Activated naive CD8-positive, alpha-beta T cell treated with anti-CD3 and anti-CD28 coated beads, Interleukin-2, amount 10 ng/mL, durations not matched to agents 7 days and 5 days (primary cell): ENCODE measurements at places on chromosomes 4 and X. TPM values are rescaled to one million over a fixed set of nuclear protein-coding genes. Genes with fewer than 3 reads are reported as not detected.

- no peak for DNase-seq
- H3K27ac ChIP-seq, result no peak overlapping the region
- H3K36me3 ChIP-seq, result no peaks in the 10 kb centered on the region
- H3K4me1 ChIP-seq, result no peaks in the 10 kb centered on the region
- peaks cover 5% of the 10 kb centered on the region for H3K27me3 ChIP-seq
- no peak overlapping the region for H3K4me3 ChIP-seq
Observed at GRCh38 chr4:99102634-99103033, 14.0 kb upstream of the ADH5 start.

GRCh38 chrX:34901761-34902160 is 40.8 kb upstream of the FAM47B start:
- H3K4me3 ChIP-seq, result no peak overlapping the region
- H3K27me3 ChIP-seq, result no peaks in the 10 kb centered on the region
- no peak for DNase-seq
- H3K27ac ChIP-seq, result no peak overlapping the region

DNA sequence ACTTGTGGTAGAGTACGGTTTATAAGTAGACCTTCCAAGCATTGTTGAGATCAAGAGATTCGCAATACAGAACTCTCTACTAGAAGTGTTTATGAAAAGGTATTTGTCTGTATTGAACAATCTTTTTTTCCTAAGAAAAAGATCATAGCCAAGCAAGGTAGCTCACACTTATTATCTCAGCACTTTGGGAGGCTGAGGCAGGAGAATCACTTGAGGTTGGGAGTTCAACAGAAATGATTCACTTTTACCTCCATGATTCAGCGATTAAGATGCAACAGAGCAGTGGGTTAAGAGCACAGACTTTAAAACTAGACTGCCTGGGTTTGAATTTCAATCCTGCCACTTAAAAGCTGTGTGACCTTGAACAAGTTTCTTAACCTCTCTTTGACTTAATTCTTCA is 74.3 kb downstream of the TMEM156 start:
- H3K36me3 ChIP-seq, result peaks cover 9% of the 10 kb centered on the region
- H3K27me3 ChIP-seq, result peaks cover 3% of the 10 kb centered on the region
- no peak overlapping the region for H3K27ac ChIP-seq
- H3K4me1 ChIP-seq, result peaks cover 14% of the 10 kb centered on the region

- H3K27ac ChIP-seq, result no peak overlapping the region
- H3K36me3 ChIP-seq, result no peaks in the 10 kb centered on the region
- no peak overlapping the region for H3K4me3 ChIP-seq
- no peaks in the 10 kb centered on the region for H3K27me3 ChIP-seq
- H3K4me1 ChIP-seq, result no peaks in the 10 kb centered on the region
Observed at GRCh38 chr4:111618908-111619307, 526.3 kb upstream of the FAM241A start.

GRCh38 chrX:24955372-24955930 is 60.3 kb downstream of the ARX start:
- H3K36me3 ChIP-seq, result peaks cover 2% of the 10 kb centered on the region
- H3K4me1 ChIP-seq, result peaks cover 2% of the 10 kb centered on the region
- no peak overlapping the region for H3K4me3 ChIP-seq
- no peak for DNase-seq
- no peaks in the 10 kb centered on the region for H3K27me3 ChIP-seq

DNA sequence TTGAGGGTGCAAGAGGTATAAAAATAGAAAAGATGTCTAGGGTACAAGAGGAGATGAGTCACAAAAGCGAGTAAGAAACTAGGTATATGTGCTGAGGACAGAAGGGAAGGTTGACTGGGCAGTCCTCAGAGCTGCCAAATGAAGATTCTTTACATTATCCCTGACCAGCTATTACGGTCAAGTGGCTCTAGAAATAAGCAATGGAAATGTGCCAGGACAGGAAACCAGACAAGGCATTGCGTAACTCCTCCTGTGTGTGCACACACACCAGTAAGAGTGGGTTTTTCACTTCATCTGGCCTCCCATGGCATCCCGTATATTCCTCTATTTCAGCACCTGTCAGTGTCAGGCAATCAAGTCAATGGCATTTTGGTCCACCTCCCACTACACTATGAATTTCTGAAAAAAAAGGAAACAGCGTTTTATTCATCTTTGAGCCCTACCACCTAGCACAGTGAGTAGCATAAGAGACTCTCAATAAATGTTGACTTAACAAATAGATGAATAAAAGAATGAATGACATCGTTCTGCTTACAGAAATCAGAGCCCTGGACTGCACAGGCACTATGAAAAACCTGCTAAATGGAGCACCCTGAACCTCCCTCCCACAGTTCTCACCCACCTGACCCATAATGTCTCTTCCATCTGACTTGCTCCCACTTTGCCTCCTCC is 62.6 kb upstream of the KLF3 start:
- peaks cover 3% of the 10 kb centered on the region for H3K36me3 ChIP-seq
- H3K4me1 ChIP-seq, result peaks cover 23% of the 10 kb centered on the region
- no peak for DNase-seq
- H3K4me3 ChIP-seq, result no peak overlapping the region
- H3K27ac ChIP-seq, result no peak overlapping the region

DNA sequence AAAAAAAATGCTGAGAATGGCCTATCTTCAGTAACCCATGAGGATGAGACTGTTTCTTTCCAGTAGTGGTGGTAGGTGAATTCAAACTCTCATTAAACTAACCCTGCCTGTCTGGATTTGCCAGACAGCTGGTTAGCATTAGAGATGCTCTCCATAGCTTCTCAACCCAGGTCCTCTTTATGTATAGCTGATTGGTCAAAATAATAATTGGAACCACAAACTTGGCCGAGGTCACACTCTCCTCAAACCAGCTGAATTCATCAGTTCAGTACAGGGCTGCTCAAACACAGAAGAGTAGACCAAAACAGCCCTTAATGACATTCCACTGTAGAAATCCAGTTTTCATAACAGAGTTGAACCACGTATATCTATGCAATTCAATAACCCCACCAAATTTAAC is 85.3 kb downstream of the HCCS start:
- H3K36me3 ChIP-seq, result no peaks in the 10 kb centered on the region
- no peaks in the 10 kb centered on the region for H3K27me3 ChIP-seq
- no peak for DNase-seq
- H3K27ac ChIP-seq, result no peak overlapping the region

DNA sequence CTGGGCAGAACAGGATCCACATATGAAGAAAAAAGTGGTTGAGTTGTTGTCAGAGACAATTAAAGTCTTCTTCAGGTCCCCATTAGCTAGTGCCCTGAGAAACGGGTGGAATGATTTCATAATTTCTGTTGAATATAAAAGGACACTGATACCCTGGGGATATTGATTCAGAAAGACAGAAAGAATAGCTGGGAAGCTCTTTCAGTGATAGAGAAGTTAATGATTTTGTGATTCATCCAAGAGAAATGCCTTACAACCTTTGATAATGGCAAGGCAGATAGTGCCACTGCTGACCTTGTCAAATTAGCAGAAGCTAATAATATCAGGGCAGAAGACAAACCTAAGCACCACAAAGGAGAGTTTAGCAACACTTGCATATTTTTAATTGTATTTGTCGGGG is 37.9 kb downstream of the UNC5C start:
- DNase-seq, result no peak

GRCh38 chr4:10050261-10050661 is 29.0 kb upstream of the SLC2A9 start:
- H3K4me3 ChIP-seq, result no peak overlapping the region
- no peaks in the 10 kb centered on the region for H3K27me3 ChIP-seq
- DNase-seq, result no peak
- peaks cover 5% of the 10 kb centered on the region for H3K36me3 ChIP-seq
- H3K27ac ChIP-seq, result no peak overlapping the region

GRCh38 chrX:39679497-39680157 is 418.1 kb downstream of the BCOR start:
- no peaks in the 10 kb centered on the region for H3K4me1 ChIP-seq
- H3K27me3 ChIP-seq, result peaks cover 3% of the 10 kb centered on the region
- no peak overlapping the region for H3K27ac ChIP-seq
- no peak overlapping the region for H3K4me3 ChIP-seq
- no peaks in the 10 kb centered on the region for H3K36me3 ChIP-seq
- DNase-seq, result no peak

DNA sequence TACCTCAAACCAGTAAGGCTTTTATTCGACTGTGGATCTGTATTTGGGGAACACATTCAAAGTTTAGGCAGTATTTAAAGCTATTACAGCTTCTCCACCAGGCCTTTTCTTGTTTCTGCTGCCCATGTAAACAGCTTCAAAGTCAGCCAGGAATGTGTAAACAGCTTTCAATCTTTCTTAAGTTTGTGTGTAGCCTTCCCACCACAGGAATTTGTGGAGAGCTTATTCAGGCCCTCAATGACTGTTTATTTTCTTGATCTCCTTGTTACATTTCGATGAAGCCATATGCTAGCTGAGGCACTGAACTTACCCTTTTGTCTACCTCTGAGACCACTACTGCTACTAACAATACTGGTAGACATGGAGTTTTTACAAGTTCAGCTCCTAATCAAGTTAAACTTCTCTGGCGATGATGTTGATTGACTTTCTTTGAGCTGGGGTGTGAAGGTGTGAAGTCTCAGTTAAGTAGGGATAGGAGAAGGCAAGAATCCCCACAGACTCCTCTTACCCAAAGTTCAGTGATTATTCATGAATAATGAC is 72.6 kb downstream of the NWD2 start:
- no peak for DNase-seq
- peaks cover 2% of the 10 kb centered on the region for H3K27me3 ChIP-seq
- no peak overlapping the region for H3K27ac ChIP-seq
- H3K4me1 ChIP-seq, result no peaks in the 10 kb centered on the region

DNA sequence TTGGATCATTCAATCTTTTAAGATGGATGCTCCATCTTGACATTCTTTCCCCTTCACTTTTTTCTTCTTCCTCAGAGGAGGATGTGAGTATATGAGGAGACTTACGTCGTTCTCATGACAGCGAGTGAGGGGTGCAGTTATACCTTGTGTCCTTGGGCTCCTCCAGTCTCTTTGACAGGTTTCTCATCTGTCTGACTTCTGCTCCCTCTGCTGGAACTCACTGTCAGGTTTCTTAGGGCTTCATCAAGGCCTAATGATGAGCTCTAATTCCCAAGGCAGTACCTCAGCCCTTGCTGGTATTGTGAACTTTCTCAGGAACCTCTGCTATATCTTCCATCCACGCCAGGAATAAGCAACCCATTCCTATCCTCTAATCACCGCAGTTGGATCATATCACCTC is 237.8 kb upstream of the ADGRL3 start:
- H3K4me3 ChIP-seq, result no peak overlapping the region
- H3K4me1 ChIP-seq, result no peaks in the 10 kb centered on the region
- no peaks in the 10 kb centered on the region for H3K36me3 ChIP-seq
- no peaks in the 10 kb centered on the region for H3K27me3 ChIP-seq
- no peak for DNase-seq
- H3K27ac ChIP-seq, result no peak overlapping the region

GRCh38 chrX:104695593-104695992 is 129.6 kb downstream of the IL1RAPL2 start:
- H3K36me3 ChIP-seq, result no peaks in the 10 kb centered on the region
- H3K4me3 ChIP-seq, result no peak overlapping the region
- DNase-seq, result no peak
- no peak overlapping the region for H3K27ac ChIP-seq

- peaks cover 19% of the 10 kb centered on the region for H3K4me1 ChIP-seq
- H3K27me3 ChIP-seq, result peaks cover 12% of the 10 kb centered on the region
- DNase-seq, result no peak
- no peak overlapping the region for H3K27ac ChIP-seq
Observed at GRCh38 chr4:71201057-71201456, 137.8 kb upstream of the SLC4A4 start.

- no peaks in the 10 kb centered on the region for H3K4me1 ChIP-seq
- H3K4me3 ChIP-seq, result no peak overlapping the region
- no peak overlapping the region for H3K27ac ChIP-seq
Observed at GRCh38 chrX:11438380-11438723, 145.1 kb downstream of the AMELX start.

GRCh38 chr4:174709526-174709925 is 119.5 kb downstream of the GLRA3 start:
- no peak for DNase-seq
- no peak overlapping the region for H3K4me3 ChIP-seq
- no peaks in the 10 kb centered on the region for H3K4me1 ChIP-seq

GRCh38 chrX:40146262-40147125 is 48.7 kb upstream of the BCOR start:
- peaks cover 4% of the 10 kb centered on the region for H3K4me1 ChIP-seq
- no peaks in the 10 kb centered on the region for H3K27me3 ChIP-seq
- no peaks in the 10 kb centered on the region for H3K36me3 ChIP-seq
- no peak overlapping the region for H3K27ac ChIP-seq

DNA sequence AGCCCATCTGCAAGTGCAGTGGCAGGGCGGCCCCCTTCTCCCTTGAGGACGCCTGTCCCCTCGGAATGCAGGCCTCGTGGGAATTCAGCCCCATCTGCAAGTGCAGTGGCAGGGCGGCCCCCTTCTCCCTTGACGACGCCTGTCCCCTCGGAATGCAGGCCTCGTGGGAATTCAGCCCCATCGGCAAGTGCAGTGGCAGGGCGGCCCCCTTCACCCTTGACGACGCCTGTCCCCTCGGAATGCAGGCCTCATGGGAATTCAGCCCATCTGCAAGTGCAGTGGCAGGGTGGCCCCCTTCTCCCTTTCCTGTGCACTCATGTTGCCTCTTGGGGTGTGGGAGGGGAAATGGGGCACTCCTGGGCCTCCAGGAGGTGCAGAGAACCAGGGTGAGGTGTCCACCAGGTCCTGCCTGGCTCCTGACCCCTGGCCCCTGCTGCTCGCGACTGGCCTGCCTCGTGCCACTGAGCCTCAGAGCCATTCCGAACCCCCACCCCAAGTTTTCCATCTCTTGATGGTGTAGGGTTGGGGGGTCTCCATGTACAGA is 6.8 kb upstream of the SLC26A1 start:
- no peaks in the 10 kb centered on the region for H3K4me1 ChIP-seq
- no peak overlapping the region for H3K27ac ChIP-seq
- H3K27me3 ChIP-seq, result peaks cover 32% of the 10 kb centered on the region

- H3K27me3 ChIP-seq, result no peaks in the 10 kb centered on the region
- no peak for DNase-seq
- H3K36me3 ChIP-seq, result no peaks in the 10 kb centered on the region
- H3K4me3 ChIP-seq, result no peak overlapping the region
Observed at GRCh38 chr4:132587626-132588025, 561.5 kb upstream of the PCDH10 start.

GRCh38 chrX:148426467-148426866 is 74.0 kb upstream of the AFF2 start:
- H3K36me3 ChIP-seq, result peaks cover 1% of the 10 kb centered on the region
- no peaks in the 10 kb centered on the region for H3K27me3 ChIP-seq
- no peak overlapping the region for H3K4me3 ChIP-seq
- no peaks in the 10 kb centered on the region for H3K4me1 ChIP-seq

- H3K4me3 ChIP-seq, result no peak overlapping the region
- no peaks in the 10 kb centered on the region for H3K27me3 ChIP-seq
- no peaks in the 10 kb centered on the region for H3K36me3 ChIP-seq
- DNase-seq, result no peak
Observed at GRCh38 chr4:32417113-32417704, 1697.0 kb downstream of the PCDH7 start.

Gene GAGE12J
- total RNA-seq, result not detected

Gene PSAPL1
- not detected for total RNA-seq

Gene GAGE2A
- total RNA-seq, result not detected

Gene P2RY8
- total RNA-seq, result 92.4 TPM

Gene ALAS2
- total RNA-seq, result not detected

Gene PF4V1
- not detected for total RNA-seq

Gene SERPINA7
- not detected for total RNA-seq

Gene STOX2
- total RNA-seq, result not detected

Gene BEX3
- 15.1 TPM for total RNA-seq

Gene WDR13
- total RNA-seq, result 45.6 TPM

Gene CPE
- total RNA-seq, result not detected

Gene BEX5
- total RNA-seq, result 2.6 TPM

Gene CCDC160
- total RNA-seq, result not detected
